Renal cortical epithelial cell (primary cell): ENCODE measurements at places on chromosomes 1 and 21.

DNA sequence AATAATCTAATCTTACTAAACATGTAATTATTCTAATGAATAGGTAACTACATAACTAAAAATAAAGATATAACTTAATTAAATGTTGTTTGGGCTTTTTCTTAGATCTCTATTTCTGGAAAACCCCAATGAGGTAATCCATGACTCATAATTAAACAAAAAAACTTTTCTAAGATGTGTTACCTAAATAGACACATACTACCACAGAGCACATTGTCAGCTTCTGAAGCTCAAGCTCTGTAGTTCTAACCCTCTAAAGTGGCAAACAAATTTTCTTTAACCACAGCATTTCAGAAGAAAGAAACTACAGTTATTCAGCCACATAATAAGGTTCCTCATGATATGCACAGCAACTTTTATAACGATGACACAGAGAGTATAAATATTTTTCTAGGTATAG lies 4.2 kb downstream of the OR6K3 start:
- peak; percentile 1 for DNase-seq

GRCh38 chr1:2132222-2133038 lies 62.1 kb downstream of the FAAP20 start:
- peak; percentile 57 for DNase-seq

GRCh38 chr1:115192200-115192767 lies 103.0 kb upstream of the TSPAN2 start:
- no peak for DNase-seq

GRCh38 chr21:20443558-20444155 lies 554.6 kb upstream of the NCAM2 start:
- DNase-seq, result no peak

- peak; percentile 9 for DNase-seq
Measured at GRCh38 chr1:48596046-48596445, 124.0 kb upstream of the SPATA6 start.

DNA sequence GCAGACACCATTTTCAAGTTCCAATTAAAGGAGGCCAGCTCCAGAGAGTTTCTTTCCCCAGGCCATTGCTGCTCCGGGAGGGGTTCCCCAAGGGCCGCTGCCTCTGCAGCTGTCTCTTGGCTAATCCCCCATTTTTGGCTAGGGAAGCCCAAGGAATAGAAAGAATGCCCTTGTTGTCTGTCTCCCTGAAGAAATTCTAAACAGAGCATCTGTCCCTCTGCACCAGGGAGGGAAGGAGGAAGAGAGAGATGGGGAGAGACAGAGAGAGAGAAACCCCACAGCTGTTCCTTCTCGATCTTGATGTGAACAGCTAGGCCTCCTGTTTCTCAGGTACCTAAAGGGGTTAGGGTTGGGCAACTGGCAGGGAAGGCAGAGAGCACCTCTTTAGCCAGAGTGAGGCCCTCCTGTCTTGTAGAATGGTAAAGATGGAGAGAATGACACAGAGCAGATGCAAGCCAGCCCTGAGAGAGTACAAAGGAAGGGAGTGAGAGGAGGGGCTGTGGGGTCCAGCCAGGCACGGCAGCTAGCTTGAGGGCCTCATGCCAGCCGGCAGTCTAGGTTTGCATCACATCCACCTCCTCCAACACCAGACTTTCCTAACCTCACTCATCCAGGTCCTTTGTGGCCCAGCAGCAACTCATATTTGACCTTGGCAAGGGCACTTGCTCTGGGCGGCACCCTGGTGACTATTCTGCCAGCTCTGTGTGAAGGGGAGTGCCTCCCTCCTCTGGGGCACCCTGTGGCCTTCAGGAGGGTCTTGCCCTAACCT lies 13.1 kb downstream of the OPTC start:
- peak; percentile 48 for DNase-seq

GRCh38 chr1:35708441-35708921 lies 10.2 kb downstream of the C1orf216 start:
- no peak for DNase-seq

GRCh38 chr1:206551986-206552326 lies 44.6 kb downstream of the RASSF5 start:
- DNase-seq, result no peak
